Foreskin keratinocyte (primary cell): ENCODE measurements at places on chromosomes 4 and X. TPM values are rescaled to one million over a fixed set of nuclear protein-coding genes. Genes with fewer than 3 reads are reported as not detected.
A peak's percentile ranks its signal among the peaks of the same experiment; 100 is the strongest.

CT45A2 gene
- total RNA-seq, result not detected in 2 replicates

GK2 gene
- total RNA-seq, result not detected in 2 replicates

DNA sequence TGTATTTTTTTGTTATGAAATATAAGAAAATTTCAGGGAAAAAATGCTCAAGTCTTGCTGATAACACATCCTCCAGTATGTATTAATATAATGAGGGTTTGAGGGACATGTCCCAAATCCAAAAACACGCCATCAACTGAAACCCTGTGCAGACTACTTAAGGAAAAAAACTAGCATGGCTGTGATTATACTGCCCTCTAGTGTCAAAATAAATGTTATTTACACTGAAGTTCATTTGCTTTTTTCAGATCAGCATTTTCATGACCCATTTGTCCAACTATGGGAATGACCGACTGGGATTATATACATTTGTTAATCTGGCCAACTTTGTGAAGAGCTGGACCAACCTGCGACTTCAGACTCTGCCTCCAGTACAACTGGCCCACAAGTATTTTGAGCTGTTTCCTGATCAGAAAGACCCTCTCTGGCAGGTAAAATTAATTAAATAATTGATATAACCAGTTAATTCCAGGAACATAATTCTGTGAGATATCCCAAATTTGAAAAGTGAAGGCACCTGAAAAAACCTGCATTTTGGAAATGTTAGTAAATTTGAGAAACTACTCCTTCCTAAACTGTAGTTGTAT is 128.5 kb downstream of the PRSS12 start:
- DNase-seq, result peak; percentile 45

DNA sequence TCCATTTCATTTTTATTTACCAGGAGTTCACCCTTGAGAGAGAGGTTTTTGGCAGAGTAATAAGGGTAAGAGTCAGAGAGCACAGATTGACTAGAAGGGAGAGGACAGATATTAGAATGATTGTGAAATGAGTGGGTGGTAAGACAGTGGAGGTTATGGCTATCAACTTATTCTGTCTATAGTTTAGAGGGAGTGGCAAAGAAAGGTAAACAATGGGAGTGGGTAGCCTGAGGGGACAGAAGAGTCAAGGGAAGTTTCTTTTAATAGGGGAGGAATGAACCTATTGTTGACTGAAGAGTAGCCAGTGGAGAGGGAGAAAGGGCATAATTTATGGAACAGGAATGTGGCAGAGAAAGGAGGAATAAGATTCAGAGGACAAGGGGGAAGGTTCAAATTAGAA is 186.5 kb upstream of the NRK start:
- no peak for DNase-seq

DNA sequence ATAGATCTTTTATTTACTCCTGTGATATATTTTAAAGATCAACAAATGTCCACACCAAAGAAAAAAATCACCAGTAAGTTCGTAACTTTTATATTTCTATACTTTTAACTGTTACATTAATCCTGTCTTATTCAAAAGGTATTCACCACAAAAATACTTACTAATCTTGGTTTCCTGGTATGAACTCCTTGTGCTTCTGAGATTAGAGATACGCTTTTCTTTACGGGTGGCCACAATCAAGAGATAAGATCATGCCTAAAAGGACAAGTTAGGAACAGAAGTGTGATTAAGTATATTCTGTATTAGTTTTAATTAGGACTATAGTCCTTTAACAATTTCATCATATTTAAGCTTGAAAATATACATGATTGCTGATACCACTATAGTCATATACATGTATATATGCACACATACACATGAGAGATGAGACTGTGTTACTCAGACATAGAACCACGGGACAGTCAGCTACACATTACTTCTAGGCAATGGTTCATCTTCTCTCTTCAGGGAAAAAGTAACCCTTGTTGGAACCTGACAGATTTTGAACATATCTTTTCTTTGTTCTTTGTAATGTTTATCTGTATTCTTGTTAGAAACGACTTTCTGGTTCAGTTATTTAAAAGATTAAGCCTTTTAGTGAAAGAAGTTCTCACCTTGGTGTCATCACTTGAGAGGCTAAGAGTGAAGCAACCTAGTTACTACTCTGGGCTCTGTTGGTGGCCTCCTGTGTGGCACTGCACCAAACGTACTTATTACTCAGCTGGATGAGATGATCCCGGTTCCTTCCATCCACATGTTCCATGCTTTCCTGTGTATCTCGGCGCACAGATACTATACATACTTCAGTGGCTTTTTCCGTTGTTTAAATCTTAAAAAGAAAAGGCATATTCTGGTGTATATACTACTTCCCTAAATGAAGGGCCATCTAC is 146.1 kb downstream of the CBR4 start:
- DNase-seq, result no peak
